ENCODE measurements at places on chromosomes 1 and 21. TPM values are rescaled to one million over a fixed set of nuclear protein-coding genes. Genes with fewer than 3 reads are reported as not detected.

DNA sequence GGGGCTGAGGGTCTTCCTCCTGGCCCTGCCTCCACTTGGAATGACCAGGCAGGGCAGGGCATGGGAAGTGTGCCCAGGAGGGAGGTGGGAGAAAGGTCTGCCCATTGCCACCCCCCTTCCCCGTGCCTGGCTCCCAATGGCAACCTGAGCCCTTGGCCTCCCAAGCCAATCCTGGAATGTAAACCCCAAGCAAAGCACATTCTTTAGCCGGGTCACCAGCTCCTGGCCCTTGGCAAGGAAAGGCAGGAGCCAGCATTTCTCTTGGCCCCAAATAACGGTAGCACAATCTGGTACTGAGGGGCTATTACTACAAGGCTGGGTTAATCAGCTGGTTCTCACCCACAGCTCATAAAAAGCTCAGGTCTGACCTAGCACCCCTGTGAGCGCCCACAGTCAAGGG, 6.9 kb upstream of the NUAK2 start:
- no peak overlapping the region for H3K4me3 ChIP-seq
- H3K27me3 ChIP-seq = no peaks in the 10 kb centered on the region
- peaks cover 12% of the 10 kb centered on the region for H3K4me1 ChIP-seq
- H3K27ac ChIP-seq = no peak overlapping the region
- no peak for DNase-seq
- no peaks in the 10 kb centered on the region for H3K36me3 ChIP-seq

DNA sequence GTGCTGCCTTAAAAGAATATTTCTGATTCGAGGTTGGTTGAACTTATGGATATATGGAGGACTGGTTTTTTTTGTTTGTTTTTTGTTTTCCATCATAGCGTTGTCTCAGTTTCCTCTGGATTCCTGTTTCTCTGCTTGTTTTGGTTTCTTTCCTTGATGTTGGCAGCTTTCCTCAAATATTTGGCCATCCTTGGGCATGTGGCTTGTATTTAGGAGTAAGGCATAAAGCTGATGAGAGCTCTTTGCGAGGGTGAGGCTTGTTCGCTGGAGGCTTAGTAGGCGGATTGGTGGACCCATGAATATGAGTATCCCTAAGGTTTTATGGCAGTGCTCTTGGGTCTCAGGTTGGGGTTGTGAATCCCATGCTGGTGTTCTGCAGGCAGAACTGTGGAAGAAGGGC, 22.9 kb downstream of the DYRK1A start:
- H3K27me3 ChIP-seq = no peaks in the 10 kb centered on the region
- DNase-seq = no peak
- no peak overlapping the region for H3K4me3 ChIP-seq
- H3K27ac ChIP-seq = no peak overlapping the region
- H3K36me3 ChIP-seq = no peaks in the 10 kb centered on the region
- H3K4me1 ChIP-seq = no peaks in the 10 kb centered on the region

GRCh38 chr1:117697220-117697781, 91.5 kb downstream of the TENT5C start:
- H3K27ac ChIP-seq = no peak overlapping the region
- DNase-seq = no peak
- no peaks in the 10 kb centered on the region for H3K36me3 ChIP-seq
- no peaks in the 10 kb centered on the region for H3K27me3 ChIP-seq
- H3K4me3 ChIP-seq = no peak overlapping the region

- peaks cover 23% of the 10 kb centered on the region for H3K4me1 ChIP-seq
- no peaks in the 10 kb centered on the region for H3K36me3 ChIP-seq
- peak overlapping the region; percentile 0 for H3K27ac ChIP-seq
- H3K4me3 ChIP-seq = no peak overlapping the region
- DNase-seq = peak; percentile 67
These were observed 708.8 kb downstream of the LTN1 start for GRCh38 chr21:28283641-28284490.

DNA sequence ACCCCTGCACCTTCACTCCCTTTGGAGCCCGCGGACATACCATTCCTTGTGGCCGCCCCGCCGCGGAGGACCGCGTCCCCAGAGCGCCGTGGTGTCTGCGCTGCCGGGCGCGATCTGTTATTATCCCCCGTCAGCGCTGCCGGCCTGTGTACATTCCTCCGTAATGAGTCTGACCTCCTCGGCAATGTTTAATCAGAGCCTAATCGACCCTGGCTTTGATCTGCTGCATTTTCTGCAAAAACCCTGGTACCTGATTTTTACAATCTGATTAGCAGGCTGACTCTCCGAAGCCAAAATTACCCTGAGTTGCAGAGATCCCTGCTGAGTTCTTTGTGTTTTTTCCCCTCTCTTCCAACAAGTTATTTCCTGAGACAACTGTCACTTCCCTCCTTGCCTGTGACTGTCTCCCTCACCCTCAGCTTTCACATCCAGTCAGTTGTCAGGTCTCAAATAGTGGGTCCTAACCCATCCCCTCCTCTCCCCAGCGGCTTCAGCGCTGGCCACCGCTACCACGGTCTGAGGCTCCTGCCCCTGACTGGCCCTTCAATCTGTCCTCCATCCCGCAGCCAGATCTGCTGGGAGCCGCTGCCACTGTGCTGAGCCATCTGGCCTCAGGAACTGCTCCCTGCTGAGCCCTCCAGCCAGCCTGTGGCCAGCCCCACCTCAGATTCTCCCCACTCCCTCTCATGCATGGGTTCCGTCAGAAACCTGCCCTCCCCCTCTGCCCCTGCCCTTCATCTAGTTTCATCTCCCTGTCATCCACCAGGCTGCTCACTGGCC, 53.5 kb downstream of the GLIS1 start:
- H3K27me3 ChIP-seq = no peaks in the 10 kb centered on the region
- H3K4me3 ChIP-seq = no peak overlapping the region
- peaks cover 17% of the 10 kb centered on the region for H3K4me1 ChIP-seq
- peak overlapping the region; percentile 79 for H3K27ac ChIP-seq
- peak; percentile 23 for DNase-seq
- H3K36me3 ChIP-seq = no peaks in the 10 kb centered on the region

GRCh38 chr1:17183388-17184160, 21.4 kb upstream of the PADI1 start:
- no peaks in the 10 kb centered on the region for H3K4me1 ChIP-seq
- no peak for DNase-seq
- H3K36me3 ChIP-seq = no peaks in the 10 kb centered on the region
- no peak overlapping the region for H3K27ac ChIP-seq

- H3K4me3 ChIP-seq = no peak overlapping the region
- no peaks in the 10 kb centered on the region for H3K27me3 ChIP-seq
- H3K36me3 ChIP-seq = no peaks in the 10 kb centered on the region
- H3K27ac ChIP-seq = no peak overlapping the region
- H3K4me1 ChIP-seq = peaks cover 6% of the 10 kb centered on the region
These were observed 98.5 kb downstream of the GALNT2 start for GRCh38 chr1:230165536-230165935.

- H3K4me3 ChIP-seq = no peak overlapping the region
- no peaks in the 10 kb centered on the region for H3K4me1 ChIP-seq
- no peak for DNase-seq
These were observed 19.4 kb downstream of the TNFSF4 start for GRCh38 chr1:173187671-173188237.

- no peaks in the 10 kb centered on the region for H3K27me3 ChIP-seq
- H3K4me1 ChIP-seq = no peaks in the 10 kb centered on the region
- DNase-seq = no peak
- H3K27ac ChIP-seq = no peak overlapping the region
These were observed 69.0 kb downstream of the KCND3 start for GRCh38 chr1:111920221-111921024.

- DNase-seq = no peak
- no peaks in the 10 kb centered on the region for H3K36me3 ChIP-seq
- H3K27ac ChIP-seq = no peak overlapping the region
These were observed 386.6 kb downstream of the PTBP2 start for GRCh38 chr1:97108179-97108578.

GRCh38 chr21:38255571-38256117, 1.1 kb upstream of the KCNJ15 start:
- DNase-seq = no peak
- H3K27me3 ChIP-seq = no peaks in the 10 kb centered on the region
- no peak overlapping the region for H3K4me3 ChIP-seq
- no peaks in the 10 kb centered on the region for H3K4me1 ChIP-seq

DNA sequence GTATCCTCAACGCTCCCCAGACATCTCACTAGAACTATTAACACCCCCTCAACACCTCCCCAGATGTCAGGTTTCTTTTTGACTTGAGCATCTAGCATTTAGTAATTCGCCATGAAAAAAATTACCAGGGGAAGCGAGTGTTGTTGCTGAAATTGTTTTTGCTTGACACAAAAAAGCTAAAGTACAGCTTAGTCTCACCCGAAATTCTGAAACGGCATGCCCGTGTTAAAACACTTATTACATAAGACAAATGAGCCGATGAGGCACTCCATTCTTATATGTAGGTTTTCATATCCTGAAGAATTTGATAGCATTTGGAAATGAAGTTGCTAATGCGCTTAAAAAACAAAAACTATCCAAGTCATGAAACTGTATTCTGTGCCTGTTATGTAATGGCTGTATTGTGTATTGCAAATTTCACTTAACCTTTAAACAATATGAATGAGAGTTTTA, 1.3 kb upstream of the NRIP1 start:
- peaks cover 20% of the 10 kb centered on the region for H3K4me1 ChIP-seq
- DNase-seq = no peak
- H3K27ac ChIP-seq = peak overlapping the region; percentile 96
- H3K4me3 ChIP-seq = peak overlapping the region; percentile 85
- H3K27me3 ChIP-seq = no peaks in the 10 kb centered on the region

DNA sequence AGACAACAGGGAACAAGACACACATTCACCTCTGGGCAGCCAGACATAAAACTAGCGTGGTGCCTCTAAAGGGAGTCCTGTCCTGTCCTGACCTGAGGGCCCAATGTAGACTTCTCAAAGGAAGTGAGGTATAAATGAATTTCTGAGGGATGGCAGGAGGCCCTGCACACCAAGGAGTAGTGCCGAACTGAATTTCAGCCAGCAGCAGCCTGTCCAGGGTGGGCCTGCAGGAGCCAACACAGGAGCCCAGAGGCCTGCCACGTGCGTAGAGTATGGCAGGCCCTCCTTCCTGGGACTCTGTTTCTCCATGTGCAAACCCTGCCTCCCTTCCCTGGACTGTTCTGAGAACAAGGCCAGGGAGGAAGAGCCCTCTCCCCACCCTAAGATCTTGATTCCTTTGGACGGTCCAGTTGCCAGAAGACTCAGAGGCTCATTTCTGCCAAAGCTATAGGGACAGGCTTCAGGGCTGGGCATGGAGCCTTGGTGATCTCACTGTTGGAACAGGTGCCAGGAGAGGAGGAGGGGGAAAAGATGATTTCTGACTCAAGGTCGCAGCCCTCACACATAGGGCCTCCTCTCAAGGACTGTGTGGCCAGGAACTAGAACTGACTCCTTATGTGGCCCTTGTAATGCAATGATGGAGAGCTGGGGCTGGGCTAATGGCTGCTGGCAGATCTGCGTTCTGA, 1.8 kb upstream of the FABP3 start:
- peaks cover 33% of the 10 kb centered on the region for H3K4me1 ChIP-seq
- no peaks in the 10 kb centered on the region for H3K27me3 ChIP-seq
- H3K36me3 ChIP-seq = no peaks in the 10 kb centered on the region

- no peak overlapping the region for H3K27ac ChIP-seq
- no peaks in the 10 kb centered on the region for H3K27me3 ChIP-seq
- no peaks in the 10 kb centered on the region for H3K4me1 ChIP-seq
These were observed 17.1 kb downstream of the ATP5PF start for GRCh38 chr21:25717491-25718147.

GRCh38 chr1:27341525-27342252, at the start of gene SYTL1:
Gene SYTL1, plus strand, starts transcription at chr1:27342022. Its CDS starts 3,313 bp downstream, at chr1:27345335.
- H3K27ac ChIP-seq = peak within 1 kb of the TSS; percentile 76
- H3K4me1 ChIP-seq = peaks cover 21% of the 10 kb centered on the region
- no peaks in the 10 kb centered on the region for H3K36me3 ChIP-seq
- H3K4me3 ChIP-seq = peak within 1 kb of the TSS; percentile 41

DNA sequence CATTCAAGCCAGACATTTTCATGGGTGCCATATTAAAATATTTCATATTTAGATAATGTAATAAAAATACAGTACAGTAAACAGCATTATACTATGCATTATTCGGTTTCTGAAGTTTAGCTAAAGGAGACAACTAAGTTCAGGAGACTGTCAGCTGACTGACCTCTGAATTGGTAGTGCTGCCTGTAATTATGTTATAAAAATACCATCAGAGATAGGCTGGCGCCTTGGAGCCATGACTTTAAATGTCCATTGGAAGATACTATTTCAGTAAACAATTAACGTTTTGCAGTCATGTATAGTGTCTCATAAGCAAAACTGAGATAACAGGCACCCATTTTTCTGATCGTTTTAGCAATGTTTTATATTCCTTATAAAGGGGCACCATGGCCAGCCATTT, 11.3 kb upstream of the RAB29 start:
- no peak for DNase-seq
- H3K27me3 ChIP-seq = no peaks in the 10 kb centered on the region
- H3K4me1 ChIP-seq = no peaks in the 10 kb centered on the region
- H3K27ac ChIP-seq = no peak overlapping the region
- no peak overlapping the region for H3K4me3 ChIP-seq

- no peaks in the 10 kb centered on the region for H3K36me3 ChIP-seq
- no peak overlapping the region for H3K4me3 ChIP-seq
- peak overlapping the region; percentile 42 for H3K27ac ChIP-seq
- peaks cover 4% of the 10 kb centered on the region for H3K27me3 ChIP-seq
- 0 out of 2 replicates have a peak, but pooled peaks cover 10% of the 10 kb centered on the region for H3K4me1 ChIP-seq
- DNase-seq = no peak
These were observed 1.6 kb downstream of the SYT2 start for GRCh38 chr1:202708456-202709275.

- DNase-seq = no peak
- H3K36me3 ChIP-seq = no peaks in the 10 kb centered on the region
- H3K27me3 ChIP-seq = no peaks in the 10 kb centered on the region
- H3K4me1 ChIP-seq = no peaks in the 10 kb centered on the region
These were observed 1.8 kb downstream of the FNDC10 start for GRCh38 chr1:1598051-1598719.

- H3K4me1 ChIP-seq = no peaks in the 10 kb centered on the region
- no peak for DNase-seq
- no peak overlapping the region for H3K27ac ChIP-seq
- H3K36me3 ChIP-seq = no peaks in the 10 kb centered on the region
These were observed 24.1 kb downstream of the POGZ start for GRCh38 chr1:151435174-151435573.

GRCh38 chr1:7315316-7315715, 455.8 kb upstream of the VAMP3 start:
- H3K27ac ChIP-seq = no peak overlapping the region
- no peak overlapping the region for H3K4me3 ChIP-seq
- no peaks in the 10 kb centered on the region for H3K4me1 ChIP-seq

- H3K27me3 ChIP-seq = no peaks in the 10 kb centered on the region
- H3K36me3 ChIP-seq = no peaks in the 10 kb centered on the region
- no peak for DNase-seq
- H3K27ac ChIP-seq = no peak overlapping the region
- no peak overlapping the region for H3K4me3 ChIP-seq
- H3K4me1 ChIP-seq = no peaks in the 10 kb centered on the region
These were observed 40.7 kb upstream of the NEK7 start for GRCh38 chr1:198116069-198116468.

- H3K4me1 ChIP-seq = peaks cover 8% of the 10 kb centered on the region
- no peaks in the 10 kb centered on the region for H3K27me3 ChIP-seq
- H3K27ac ChIP-seq = no peak overlapping the region
- DNase-seq = no peak
- H3K36me3 ChIP-seq = no peaks in the 10 kb centered on the region
- no peak overlapping the region for H3K4me3 ChIP-seq
These were observed 41.8 kb upstream of the RALGPS2 start for GRCh38 chr1:178683291-178683690.

The FCAMR gene
- total RNA-seq = not detected

The TDRD5 gene
- 0.52 TPM for total RNA-seq

The NPR1 gene
- 1.4 TPM for total RNA-seq

The UBASH3A gene
- not detected for total RNA-seq

The RNU1-3 gene
- 1,622 TPM for total RNA-seq

The OR2T2 gene
- total RNA-seq = not detected

The SLC44A5 gene
- total RNA-seq = 13.6 TPM

The NGF gene
- not detected for total RNA-seq

The TOR1AIP2 gene
- total RNA-seq = 94.7 TPM

The LENEP gene
- total RNA-seq = 0.50 TPM

The PEX14 gene
- 22.2 TPM for total RNA-seq

The PTGFR gene
- total RNA-seq = not detected

All from Caco-2 (cell line).